ENCODE measurements at places on chromosomes 3 and 15.

DNA sequence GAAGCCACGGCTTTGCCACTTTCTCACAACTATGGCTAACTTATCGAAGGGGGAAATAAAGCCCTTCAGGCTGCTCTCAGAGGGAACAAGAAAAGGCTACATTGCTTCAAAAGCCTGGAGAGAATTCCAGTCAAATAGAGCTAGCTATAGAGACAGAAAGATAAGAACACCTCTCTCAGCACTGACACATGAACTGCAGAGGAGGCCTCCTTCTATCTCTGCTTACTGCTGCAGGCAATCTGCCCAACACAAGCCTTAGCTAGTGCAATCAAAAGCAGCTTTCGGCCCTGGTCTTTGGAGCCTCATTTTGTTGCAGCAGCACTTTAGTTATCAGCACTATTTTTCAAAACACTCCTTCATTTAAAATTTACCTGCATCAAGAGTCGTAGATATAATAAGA is 118.4 kb upstream of the ROBO1 start:
- DNase-seq: no peak

- DNase-seq: no peak
These were observed 57.7 kb downstream of the PIK3R4 start for GRCh38 chr3:130688697-130689470.

DNA sequence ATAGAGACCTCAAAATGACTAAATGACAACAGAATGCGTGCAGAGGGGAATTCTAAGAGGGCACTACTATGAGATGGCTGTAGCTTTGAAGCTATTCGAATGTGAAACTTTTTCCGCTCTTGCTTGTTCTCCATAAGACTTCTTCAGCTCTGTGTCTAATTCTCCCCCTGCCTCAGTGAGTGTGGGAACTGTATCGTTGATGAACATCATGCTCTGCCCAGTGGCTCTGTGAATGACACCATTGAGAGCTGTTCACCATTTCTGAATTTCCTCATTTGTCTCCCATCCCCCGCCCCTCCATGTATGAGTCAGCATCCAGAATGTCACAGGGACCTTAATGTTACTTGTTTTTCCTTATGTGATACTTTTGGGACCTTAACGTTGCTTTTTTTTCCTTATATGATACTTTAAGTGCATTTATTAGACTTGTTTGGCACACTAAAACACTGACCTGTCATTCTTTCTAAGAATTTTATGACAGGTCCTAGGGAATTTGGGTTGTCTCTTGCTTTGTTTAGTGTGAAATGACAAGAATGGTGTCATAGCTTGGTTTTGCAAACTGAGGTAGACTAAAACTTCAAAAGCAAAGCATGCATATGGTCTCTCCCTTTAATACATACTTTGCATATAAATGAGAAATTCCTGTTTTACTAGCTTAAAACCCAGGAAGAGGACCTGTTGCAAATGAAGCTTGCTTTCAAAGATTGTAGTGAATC is 99.6 kb downstream of the FNDC3B start:
- peak; percentile 61 for DNase-seq

GRCh38 chr3:192958219-192958872 is 40.7 kb upstream of the MB21D2 start:
- no peak for DNase-seq

- peak; percentile 83 for DNase-seq
These were observed 187.7 kb upstream of the CMC1 start for GRCh38 chr3:28053759-28054158.

- no peak for DNase-seq
These were observed 46.6 kb upstream of the RASGRP1 start for GRCh38 chr15:38611228-38611627.

DNA sequence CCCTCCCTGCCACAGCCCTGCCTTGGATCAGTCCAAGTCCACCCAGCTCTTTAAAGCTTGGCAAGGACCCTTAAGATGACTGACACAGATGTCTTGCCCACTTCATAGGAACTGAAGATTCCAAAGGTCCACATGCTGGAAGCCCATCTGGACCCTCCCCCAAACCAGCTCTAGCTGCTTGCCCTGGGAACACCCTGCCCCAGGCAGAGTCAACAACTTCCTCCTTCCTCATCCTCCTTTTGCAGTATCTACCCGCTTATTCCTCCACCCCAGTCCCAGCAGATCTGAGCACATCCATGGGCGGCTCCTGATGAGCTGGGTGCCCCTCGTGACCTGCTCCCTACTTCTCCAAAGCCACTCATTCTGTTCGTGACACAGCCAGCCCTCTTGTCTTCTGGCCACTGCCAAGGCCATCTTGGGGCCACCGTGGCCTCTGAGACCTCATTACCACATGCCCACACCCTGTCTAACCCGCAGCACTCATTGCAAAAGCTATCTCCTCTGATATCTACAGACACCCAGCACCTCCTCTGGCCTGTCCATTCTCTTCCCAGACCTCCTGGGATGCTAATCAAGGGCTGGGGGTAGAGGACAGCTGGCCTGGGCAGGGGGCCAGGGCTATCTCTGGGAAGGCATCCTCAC is 2.0 kb upstream of the PFKFB4 start:
- no peak for DNase-seq

GRCh38 chr15:78810362-78811123 is 721 bp downstream of the ADAMTS7 start:
- DNase-seq: peak; percentile 27

GRCh38 chr15:100672959-100673358 is 70.6 kb downstream of the ASB7 start:
- DNase-seq: no peak

DNA sequence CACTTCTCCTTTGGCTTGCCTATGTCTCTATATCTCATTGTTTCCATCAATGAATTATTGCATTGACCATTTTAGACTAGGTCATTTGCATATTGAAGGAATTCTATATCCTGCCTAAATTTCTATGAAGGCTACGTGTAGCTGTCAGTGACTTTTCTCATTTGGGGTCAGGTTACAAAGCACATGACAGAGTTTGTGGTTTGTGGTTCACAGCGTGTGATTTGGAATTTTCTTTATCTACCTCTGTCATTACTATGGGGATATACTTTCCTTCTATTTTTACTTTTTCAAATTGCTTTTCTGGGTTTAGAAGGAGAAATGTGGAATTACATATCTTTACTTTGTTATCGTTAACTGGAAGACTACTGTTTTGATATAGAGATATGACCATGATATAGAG is 317.3 kb upstream of the CFAP20DC start:
- no peak for DNase-seq

DNA sequence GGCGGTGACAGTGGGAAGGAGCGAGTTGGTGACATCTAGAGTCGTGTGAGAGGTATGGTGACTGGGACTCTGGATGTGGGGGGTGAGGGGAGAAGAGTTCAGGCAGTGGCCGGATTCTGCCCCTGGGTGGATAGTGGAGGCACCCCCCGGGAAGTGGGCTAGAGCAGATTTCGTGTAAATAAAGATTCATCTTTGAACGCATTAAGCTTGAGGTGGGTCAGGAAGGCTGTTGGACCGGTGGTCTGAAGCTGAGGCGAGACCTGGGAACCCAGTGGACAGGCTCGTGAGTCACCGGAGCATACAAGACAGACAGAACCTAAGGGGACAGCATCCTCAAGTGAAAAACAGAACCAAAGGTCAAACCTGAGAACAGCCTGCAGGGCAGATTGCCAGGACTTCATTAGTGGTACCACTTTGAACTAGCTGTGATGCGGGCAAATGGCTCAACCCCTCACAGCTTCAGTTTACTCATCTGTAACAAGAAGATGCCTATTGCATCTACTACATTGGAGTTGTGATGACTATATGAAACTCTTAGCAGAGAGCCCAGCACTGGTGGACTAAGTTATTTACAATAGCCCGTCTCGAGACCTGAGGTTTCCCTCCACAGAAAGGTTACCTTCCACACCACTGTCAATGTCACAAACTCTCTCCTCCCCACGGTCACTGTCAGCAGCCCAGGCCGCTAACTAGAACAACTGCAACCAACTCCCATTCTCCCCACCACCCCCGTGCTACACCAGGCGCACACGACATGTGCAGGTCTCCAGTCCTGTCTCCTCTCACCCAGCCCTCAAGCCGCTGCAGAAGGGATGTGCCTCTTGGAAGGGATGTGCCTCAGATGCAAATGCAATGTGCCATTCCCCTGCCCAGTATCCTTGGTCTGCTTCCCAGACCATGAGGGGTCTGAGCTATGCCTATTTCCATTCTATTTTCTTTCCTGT is 901 bp upstream of the CLN6 start:
- DNase-seq: peak; percentile 72

DNA sequence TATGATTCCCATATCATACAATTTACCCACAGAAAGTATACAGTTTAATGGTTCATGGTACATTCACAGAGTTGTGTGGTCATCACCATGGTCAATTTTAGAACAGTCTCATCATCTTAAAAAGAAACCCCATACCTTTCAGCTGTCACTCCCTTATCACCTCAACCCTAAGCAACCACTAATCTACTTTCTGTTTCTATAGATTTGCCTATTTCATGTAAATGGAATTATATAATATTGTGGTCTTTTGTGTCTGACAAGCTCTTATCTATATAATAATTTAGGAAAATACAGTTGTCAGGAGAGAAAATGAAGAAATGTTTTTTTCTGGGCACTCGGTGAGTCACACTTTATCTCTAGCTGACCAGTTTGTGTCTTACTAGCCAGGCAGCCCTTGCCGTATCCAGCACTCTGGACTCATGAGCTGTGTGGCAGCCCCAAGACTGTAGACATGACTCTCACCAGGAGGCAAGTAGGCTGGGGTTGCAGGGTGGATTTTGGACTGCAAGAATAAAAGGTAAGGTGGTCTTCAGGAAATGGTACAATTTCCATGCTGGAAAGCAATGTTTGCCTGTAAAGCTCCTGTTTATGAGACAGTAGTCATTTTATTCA is 234.6 kb downstream of the THRB start:
- DNase-seq: peak; percentile 32

DNA sequence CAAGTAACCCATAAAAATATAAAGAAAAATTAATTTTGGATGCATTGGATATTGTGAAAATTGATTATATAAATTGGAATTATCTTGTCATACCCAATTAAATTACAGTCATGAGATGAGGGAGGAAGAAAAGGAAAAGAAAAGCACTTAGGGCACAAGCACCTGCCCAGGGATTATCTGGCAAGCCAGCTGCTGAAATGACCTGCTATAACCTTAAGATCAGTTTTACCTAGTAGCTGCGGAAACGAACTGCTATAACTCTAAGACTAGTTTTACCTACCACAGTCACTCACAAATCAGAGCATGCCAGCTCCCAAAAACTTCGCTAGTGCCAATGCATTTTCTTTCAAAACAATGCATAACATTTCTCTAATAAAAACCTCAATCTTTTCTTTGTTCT is 26.2 kb downstream of the LRRFIP2 start:
- no peak for DNase-seq

DNA sequence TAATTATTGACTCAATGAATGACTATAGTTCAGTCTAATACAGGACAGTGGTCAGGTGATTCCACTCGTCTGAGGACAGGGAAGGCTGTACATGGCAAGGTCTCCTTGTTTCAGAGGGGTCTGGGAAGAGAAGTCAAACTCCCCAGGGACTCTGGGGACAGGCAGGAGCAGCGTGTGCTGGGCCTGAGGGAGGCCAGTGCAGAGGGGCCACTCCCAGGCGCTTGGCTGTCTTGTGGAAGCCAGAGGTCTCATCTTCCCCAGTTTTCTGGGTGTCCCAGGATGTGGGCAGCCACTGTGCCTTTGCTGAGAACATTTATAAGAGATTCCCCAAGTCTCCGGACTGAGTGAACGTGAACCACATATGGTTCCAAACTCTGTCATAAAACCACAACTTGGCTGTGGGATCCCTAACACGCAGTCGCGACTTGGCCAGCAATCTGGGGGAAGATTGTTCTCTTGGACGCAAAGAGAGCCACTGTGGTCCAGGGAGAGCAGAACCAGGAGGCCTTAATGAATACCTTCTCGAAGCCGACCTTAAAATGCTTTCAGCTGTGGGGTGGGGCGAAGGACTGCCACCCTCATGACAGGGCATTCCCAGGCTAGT is 30.4 kb downstream of the BHLHE40 start:
- DNase-seq: peak; percentile 53

DNA sequence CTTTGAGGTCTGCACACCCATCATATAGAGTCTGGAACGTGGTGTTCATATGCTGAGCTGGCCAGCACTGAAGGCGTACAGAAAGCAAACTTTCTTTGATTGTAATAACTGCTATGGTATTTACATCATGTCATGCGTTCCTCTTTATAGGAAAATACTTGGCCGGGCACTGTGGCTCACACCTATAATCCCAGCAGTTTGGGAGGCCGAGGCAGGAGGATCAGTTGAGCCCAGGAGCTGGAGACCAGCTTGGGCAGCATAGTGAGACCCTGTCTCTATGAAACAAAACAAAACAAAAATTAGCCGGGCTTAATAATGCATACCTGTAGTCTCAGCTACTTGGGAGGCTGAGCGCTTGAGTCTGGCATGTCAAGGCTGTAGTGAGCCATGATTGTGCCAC is 3.4 kb upstream of the SNX22 start:
- DNase-seq: no peak

GRCh38 chr15:53841651-53842050 is 82.2 kb upstream of the WDR72 start:
- no peak for DNase-seq

DNA sequence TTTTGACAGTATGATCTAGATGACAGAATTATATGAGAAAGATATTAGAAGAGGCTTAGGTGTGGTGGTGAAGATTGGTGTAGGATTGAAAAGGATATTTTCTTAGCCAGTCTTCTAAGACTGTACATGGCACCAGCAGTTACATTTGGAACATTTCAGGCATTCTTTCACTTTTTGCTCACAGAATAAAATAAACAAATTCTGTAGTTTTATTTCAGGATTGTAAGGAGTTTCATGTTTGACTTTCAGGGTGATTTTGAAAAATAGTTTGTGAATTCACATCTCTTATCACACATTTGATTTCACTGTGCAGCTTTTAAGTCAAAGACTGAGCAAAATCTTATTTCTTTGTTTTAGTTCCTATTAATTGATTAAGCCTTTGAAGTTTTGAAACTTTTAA is 27.1 kb downstream of the DNAJC13 start:
- DNase-seq: no peak

DNA sequence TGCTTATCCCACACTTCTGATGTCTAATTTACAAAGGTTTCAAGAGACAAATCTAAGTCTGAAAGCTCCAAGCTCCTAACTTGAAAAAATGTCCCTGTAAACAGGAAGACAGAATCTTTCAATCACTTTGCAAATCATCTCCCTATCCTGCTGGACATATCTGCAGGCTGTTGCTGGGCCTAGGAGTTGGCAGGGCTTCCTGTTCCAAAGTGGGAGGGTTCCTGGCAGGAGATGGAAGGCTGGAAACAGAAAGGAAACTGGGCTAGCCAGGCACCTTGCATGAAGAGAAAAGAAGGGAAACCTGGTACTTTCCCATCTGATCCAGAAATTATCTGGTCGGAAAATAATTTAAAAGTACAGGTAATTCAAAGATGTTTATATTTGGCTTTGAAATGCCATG is 227.3 kb upstream of the IL12A start:
- peak; percentile 36 for DNase-seq

DNA sequence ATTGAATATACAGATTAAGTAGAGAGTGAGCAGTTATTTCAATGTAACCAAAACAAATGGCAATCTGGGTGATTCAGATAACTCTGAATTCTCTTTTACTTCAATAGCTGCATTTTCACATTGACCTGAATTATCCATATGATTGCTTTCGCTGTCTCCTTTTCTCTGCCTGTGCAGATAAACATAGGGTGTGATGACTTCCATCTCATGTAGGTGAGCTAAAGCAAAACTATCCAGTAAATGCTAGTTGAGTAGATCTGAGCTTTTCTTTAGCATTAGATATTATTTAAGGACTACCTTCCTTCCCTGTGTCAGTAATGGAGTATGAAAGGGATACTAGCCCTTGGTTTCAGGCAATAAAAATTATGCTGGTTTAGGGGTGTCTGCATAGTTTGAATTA is 288.6 kb downstream of the OXSM start:
- DNase-seq: no peak

GRCh38 chr3:128575777-128576176 is 74.8 kb downstream of the RPN1 start:
- no peak for DNase-seq

Data from fibroblast of mammary gland (primary cell).